HCT116 (cell line): ENCODE measurements at places on chromosomes 16 and 17.

DNA sequence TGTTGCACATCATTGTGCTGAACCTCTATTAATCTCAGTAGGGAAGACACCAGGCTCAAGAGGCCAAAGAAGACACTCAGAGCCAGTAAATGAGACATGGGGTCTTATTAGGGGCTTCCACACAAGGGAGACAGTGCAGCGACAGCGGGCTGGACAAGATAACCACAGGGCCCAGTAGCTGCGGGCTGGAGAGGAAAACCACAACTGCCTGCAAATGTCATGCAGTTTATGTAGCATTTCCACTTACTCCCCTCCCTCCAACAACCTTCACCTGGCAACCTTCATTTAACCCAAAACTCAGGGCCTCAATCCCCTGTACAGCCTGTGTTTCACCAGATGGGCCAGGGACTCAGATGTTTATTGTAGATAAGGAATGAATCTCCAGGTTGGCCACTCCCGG is 185.6 kb downstream of the UTP18 start:
- no peak for DNase-seq

- DNase-seq: no peak
These were observed 87.0 kb downstream of the IRX3 start for GRCh38 chr16:54199487-54200160.

GRCh38 chr16:29848420-29849297 is 14.4 kb downstream of the CDIPT start:
- peak; percentile 44 for DNase-seq

GRCh38 chr16:49674351-49674851 is 181.5 kb downstream of the ZNF423 start:
- no peak for DNase-seq

GRCh38 chr16:10995565-10995964 is 51.2 kb downstream of the CLEC16A start:
- no peak for DNase-seq

DNA sequence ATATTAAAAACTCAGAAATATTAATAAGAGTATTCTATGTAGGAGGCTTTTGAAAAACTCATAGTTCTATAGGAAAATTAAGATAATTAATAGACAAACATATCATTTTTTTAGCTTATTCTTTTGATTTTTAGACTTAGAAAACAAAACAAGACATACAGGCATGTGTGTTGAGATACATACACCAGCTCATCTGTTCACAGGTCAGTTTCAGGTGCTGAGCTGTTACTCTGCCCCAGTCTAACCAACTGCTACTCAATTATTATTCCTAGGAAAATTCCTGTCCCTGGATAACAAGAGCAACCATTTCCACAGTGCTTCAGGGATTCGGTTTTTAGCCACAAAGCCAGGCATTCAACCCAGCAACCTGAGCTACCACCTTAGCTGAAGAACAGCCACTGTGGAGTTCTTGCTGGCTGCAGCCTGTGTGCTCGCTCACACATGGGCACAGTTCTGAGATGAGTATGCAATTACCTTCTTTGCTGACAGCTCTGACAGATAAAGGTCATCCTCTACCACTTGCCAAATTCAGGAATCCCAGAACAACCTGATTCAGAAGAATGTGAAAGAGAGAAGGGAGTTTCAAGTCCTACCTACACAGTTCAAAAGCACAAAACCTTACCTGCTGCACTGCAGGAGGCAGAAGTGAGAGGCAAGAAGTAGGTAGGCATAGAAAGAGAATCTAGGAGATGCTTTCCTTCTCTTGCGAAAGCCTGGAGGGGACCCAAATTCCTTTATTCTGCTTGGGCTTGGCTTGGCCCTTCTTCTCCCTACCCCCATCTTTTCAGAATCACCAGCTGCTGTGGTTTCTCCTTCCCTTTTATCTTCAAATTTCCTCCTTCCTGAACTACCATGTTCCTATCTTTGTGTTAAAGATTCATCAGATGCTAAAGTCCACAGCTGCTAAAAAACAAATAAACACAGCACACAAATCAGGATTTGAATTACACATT is 62.7 kb downstream of the TEX2 start:
- DNase-seq: no peak

- peak; percentile 38 for DNase-seq
These were observed 792 bp downstream of the SECTM1 start for GRCh38 chr17:82332669-82333278.
